ENCODE measurements at places on chromosomes 7 and 10.

- no peak for DNase-seq
Observed at GRCh38 chr10:101355072-101355706, 1.2 kb downstream of the BTRC start.

GRCh38 chr7:4895766-4896165 lies 12.2 kb upstream of the RADIL start:
- no peak for DNase-seq

GRCh38 chr10:89037096-89037495 lies 46.5 kb downstream of the FAS start:
- DNase-seq = no peak

GRCh38 chr7:127504715-127505114 lies 80.7 kb downstream of the GCC1 start:
- no peak for DNase-seq

DNA sequence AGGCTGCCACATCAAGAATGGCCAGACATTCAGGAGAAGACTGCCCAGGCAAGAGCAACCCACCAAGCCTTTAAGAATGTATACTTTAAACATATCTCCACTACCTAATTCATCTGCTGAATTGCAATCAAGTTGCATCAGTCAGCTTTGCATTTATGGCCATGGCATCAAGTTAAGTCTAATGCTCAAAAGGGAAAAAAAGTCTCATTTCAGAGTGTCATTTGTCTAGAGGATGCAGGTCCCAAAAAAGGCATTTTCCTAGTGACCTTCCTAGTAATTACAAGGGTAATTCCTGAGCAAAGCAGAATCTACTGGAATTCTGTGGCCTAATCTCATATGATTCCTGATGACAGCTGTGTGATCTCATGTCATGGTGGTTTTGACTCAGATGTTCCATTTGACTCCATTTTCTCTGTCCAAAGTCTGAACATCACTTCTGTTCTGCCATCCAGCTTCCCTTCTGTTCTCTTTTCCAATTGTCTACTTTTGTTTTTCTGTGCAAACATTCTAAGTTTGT lies 7.3 kb upstream of the CABCOCO1 start:
- DNase-seq = no peak

GRCh38 chr7:11235491-11235890 lies 261.8 kb downstream of the PHF14 start:
- no peak for DNase-seq

- no peak for DNase-seq
Observed at GRCh38 chr7:93148144-93148543, at the start of gene SAMD9L. TSS of gene SAMD9L (minus strand) at chr7:93148385. CDS start at chr7:93135971, 12,414 bp downstream.

GRCh38 chr7:115229401-115230105 lies 307.7 kb downstream of the MDFIC start:
- DNase-seq = no peak

- DNase-seq = no peak
Observed at GRCh38 chr7:123499211-123499970, 35.0 kb downstream of the IQUB start.

- no peak for DNase-seq
Observed at GRCh38 chr10:69303632-69304051, 25.3 kb downstream of the HK1 start.

DNA sequence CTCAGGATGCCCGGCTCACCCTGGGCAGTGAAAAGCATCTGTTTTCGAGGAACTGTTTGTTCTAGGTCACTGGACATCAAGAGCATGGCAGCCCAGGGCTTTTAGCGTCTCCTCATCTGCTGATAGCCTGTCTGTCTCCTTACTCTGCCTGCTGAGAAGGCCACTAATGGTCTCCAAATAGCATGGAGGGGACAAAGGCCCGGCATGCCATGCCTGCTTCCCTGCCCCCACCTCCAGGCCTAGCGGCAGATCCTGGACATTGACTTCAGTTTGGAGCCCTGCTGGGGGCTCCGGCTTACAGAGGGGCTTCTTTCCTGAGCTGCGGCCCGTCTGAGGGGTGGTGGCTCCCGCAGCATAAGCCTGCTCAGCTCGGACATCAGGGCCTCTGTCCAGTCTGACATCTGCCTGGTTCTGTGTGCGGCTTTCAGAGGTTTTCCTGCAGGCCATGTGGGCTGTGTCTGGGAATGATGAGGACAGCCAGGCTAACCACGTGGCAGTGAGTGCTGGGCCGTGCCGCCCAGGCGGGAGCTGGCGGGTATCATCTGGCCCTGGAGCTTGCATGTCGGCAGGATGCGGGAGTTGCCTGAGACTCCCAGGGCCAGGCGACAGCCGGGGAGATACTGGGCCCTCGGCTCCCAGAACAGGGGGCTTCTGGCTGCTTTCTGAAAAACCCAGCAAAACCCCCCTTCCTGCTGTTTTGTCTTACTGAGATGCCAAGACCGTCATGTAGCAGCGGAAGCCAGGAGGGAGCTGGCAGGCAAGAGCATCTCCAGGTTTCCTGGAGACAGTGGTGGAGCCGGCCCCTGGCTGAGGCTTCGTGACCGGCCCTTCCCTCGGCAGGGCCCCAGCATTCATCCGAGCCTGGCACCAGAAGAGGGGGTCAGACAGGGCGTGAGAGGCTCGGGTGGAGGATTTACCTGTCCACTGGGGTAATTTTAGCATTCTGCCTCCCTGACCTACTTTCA lies 9.2 kb downstream of the PFKFB3 start:
- no peak for DNase-seq

DNA sequence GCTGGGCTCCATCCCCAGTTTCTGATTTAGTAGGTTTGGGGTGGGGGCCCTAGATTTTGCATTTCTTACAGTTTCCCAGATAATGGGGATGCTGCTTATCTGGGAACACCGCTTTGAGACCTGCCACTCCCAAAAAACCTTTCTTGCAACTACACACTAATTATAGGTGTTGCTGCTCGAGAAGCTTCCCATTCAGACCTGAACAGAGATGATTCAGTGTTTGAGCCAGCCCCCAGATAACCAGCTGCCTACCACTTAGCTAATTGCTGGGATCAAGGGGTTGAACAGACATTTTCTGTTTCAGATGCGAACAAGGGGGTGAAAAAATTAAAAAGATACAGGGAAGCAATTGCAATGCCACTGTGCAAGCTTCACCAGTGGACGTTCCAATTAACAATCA lies 448.5 kb downstream of the KCNMA1 start:
- peak; percentile 1 for DNase-seq

- DNase-seq = no peak
Observed at GRCh38 chr7:151813997-151814396, 62.9 kb downstream of the PRKAG2 start.

- DNase-seq = no peak
Observed at GRCh38 chr10:67815571-67816059, 22.4 kb downstream of the DNAJC12 start.

DNA sequence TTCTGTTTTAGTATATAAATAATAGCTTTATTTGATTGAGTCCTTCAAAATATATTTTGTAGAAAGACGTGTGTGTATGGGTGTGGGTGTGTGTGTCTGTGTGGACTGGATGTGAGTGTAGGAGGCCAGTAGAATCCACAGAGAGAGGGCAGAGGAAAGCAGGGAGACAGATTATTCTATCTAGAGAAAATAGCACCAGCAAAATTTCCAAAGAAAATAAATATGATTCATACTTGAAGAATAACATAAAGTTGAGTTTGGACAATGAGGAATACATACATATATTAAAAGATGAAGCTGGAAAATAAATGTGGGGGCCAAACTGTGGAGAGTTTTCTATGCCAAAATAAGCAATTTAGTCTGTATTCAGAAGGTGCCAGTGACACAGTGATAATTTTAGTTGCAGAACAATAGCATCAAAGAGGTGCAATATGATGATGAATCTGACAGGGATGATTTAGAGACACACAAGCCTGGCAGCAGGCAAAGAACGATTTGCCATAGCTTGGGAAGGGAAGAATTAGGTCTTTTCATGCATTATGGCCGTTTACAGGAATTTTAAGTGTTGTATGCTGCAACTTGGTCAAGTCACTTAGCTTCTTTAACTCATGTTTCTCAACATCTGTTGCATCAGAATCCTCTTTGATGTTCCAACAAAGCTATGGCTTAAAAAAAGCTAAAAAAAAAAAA lies 121.3 kb downstream of the SEMA3A start:
- no peak for DNase-seq

DNA sequence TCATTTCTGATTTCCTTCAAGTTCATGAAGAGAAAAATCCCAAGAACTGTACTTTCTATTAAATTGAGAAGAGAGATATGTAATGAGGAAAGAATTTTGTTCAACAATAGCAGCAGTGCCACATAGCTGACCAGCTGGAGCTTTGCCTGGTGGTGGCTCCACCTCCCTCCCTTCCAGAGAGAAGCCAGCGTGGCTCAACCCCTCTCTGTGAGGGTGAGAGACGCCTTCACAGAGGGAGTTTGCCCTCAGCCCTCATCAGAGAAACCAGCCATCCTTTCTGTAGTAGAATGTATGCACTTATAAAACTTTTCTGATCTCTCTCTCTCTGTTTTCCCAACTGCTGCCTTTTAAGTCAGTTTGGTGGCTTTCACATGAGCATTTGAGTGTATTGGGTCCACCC lies 20.5 kb upstream of the COL1A2 start:
- DNase-seq = no peak

- DNase-seq = no peak
Observed at GRCh38 chr7:153523320-153524015, 528.7 kb upstream of the DPP6 start.

- DNase-seq = no peak
Observed at GRCh38 chr10:113992471-113993011, 51.1 kb upstream of the ADRB1 start.

GRCh38 chr7:50416527-50417182 lies 33.5 kb downstream of the FIGNL1 start:
- DNase-seq = no peak

- DNase-seq = no peak
Observed at GRCh38 chr10:7547829-7548228, 118.9 kb downstream of the ITIH5 start.

- no peak for DNase-seq
Observed at GRCh38 chr10:32538256-32538655, 92.3 kb downstream of the CCDC7 start.

DNA sequence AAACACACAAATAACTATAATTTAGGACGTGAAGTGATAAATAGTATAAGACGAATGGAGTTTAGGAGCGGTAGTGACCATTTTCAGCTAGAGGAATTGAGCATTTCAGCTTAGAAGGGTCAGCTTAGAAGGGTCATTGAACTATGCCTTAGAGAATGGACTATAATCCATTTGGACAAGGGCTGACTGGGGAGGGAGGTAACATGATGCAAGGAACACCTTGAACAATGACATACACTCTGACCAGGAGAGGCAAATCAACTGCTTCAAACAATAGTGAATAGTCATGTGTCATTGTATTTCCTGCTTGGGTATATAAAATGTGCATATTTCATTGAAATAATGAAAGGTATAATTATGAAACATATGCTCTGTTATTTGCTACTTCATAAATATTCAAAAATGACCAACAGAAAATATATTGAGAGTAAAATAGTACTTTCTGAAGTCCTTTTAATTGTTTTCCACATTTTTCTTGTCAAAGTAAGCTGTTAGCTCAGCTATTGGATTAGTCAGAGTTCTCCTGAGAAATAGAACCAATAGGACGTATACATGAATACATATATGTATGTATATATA lies 40.5 kb upstream of the WASL start:
- DNase-seq = no peak

DNA sequence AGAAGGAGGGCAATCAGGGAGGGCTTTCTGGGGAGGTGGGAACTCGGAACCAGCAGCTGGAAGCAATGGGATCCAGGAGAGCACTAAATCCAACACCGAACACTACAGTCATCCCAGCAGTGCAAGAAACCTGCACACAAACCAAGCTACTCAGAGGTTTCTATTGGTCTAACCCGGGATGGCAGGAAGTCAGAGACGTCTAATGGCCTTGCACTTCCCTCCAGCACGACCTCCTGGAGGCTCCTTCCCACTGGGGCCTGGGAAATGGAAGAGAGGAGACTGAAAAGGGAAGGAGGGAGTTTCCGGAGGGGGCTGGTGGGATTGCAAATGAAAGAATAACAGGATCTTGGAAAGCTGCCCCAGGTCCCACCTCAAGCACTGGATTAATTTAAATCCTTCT lies 56.3 kb downstream of the TEX36 start:
- DNase-seq = no peak

DNA sequence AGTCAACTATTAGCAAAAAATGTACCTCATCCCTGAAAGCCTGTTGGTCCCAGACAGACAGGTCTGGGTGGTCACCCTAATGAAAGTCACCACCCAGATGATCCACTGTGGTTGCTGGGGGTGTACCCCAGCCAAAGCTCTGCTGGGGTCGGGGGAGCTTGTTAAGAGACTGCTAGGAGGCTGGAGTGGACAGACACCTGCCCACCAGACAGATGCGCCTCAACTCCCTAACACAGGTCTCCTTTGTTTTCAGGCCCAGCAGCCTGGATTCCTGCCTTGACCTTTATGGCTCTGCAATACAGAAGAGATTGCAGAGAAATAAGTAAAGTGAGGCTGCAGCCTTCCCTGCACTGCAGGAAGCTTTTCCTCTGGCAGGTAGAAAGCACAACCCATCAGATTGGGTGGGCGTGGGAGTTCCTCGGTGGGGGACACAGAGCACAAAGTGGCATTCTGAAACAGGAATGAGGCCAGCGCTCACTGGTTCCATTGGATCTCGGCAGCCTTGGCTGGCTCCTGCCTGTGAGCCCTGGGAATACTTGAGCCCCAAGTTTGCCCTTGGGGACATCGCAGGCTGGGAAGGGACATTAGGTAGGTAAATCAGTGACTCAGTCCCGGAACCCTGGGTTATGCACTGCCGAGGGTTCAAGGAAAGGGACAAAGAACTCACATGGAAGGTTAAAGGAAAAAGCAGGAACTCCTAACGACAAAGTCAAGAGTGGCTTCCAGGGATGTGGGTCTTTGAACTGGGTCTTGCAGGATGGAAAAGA lies 18.0 kb upstream of the ZNF488 start:
- DNase-seq = no peak

DNA sequence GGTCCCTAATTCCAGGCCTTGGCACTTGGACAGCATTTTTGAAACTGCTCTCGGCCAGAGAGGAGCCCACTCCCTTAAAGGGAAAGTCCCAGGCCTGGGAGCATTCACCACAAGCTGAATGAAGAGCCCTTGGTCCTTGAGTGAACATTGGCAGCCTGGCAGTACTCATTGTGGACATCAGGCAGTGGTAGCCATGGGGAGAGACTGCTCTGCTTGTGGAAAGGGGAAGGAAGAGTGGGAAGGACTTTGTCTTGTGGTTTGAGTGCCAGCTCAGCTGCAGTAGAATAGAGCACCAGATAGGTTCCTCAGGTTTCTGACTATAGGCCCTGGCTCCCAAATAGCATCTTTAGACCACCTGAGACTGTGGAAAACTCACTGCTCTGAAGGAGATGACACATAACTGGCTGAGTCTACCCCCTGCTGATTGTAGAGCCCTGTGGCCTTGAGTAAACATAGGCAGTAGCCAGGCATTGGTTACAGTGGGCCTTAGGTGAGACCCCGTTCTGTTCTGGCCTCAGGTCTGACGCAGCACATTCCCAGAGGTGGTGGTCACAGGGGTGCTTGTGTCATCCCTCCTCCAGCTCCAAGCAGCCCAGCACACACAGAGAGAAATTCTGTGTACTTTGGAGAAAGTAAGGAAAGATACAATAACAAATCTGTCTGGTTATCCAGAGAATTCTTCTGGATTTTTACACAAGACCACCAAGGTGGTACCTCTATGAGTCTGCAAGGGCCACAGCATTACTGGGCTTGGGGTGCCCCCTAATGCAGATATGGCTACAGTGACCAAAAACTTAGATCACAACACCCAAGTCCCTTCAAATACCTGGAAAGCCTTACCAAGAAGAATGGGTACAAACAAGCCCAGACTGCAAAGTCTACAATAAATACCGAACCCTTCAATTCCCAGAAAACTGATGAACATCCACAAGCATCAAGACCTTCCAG lies 153.8 kb downstream of the GNAI1 start:
- no peak for DNase-seq

Data from NCI-H1105 (cell line).